ENCODE measurements at places on chromosomes 13 and 19.
A peak's percentile ranks its signal among the peaks of the same experiment; 100 is the strongest.

GRCh38 chr13:32530841-32531253 is 7.7 kb downstream of the N4BP2L2 start:
- DNase-seq: peak; percentile 49

- DNase-seq: no peak
Observed at GRCh38 chr19:1234051-1234954, 3.5 kb downstream of the CBARP start.

GRCh38 chr19:28487999-28488398 is 725.0 kb downstream of the UQCRFS1 start:
- DNase-seq: no peak

- no peak for DNase-seq
Observed at GRCh38 chr19:15244106-15244803, 12.0 kb upstream of the EPHX3 start.

DNA sequence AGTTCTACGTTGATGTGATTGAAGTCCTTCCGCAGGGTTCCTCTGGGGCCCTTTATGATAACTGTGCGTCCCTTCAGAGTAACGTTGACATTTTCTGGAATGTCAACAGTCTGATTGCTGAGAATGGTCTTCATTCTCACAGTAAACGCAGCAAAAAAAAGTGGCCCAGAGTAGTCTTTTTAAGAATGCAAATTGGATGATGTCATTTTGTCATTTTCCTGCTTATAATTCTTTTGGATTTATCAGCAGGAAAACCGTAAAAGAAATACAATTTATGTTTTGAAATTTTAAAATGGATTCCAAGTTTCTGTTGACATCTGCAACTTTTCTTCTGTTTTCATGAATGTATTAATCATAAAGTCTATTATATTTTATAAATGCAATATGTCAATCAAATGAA is 14.8 kb downstream of the URI1 start:
- no peak for DNase-seq

DNA sequence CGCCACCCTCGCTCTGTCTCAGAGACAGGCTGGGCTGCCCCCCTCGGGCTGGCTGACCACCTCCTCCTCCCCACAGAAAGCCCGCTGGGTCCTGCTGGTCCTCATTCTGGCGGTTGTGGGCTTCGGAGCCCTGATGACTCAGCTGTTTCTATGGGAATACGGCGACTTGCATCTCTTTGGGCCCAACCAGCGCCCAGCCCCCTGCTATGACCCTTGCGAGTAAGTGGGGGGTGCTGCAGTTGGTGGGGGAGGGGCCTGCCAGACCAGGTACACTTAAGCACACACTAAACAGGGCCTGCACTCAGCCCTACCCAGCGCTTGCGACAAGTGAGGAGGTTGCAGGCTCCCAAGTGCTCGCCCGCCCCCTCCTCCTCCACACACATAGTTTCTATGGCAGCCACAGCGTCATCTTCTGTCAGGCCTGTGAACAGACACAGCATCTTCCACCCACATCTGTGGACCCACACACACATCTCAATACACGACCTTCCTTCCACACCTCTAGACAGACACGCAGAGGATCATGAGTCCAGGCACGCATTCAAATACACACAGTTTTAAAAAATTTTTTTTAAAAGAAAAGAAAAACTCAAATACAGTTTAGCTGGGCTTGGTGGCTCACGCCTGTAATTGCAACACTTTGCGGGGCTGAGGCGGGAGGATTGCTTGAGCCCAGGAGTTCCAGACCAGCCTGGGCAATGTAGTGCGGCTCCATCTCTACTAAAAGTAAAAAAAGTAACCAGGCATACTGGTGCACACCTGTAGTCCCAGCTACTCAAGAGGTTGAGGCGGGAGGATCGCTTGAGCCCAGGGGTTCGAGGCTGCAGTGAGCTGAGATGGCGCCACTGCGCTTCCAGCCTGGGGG is 18.4 kb downstream of the PLD3 start:
- no peak for DNase-seq

- DNase-seq: no peak
Observed at GRCh38 chr13:23797276-23797903, 91.8 kb downstream of the MIPEP start.

DNA sequence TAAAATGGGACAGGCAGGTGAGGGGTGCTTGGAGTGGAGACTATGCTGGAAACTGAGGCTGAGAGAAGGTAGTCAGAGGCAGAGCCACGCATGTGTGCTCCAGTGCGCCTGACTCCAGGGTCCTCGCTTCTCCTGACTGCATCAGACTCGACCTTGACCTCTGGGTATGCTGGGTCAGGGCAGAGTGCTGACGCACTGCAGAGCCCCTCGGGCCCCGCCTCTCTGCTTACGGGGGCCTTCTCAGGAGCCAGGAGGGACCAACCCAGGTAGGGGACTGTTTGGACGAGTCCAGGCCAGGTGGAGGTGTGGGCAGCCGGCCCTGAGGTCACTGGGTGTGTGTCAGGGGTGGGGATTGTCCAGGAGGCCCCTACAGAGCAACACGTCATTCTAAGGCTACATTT is 22.9 kb upstream of the SLC7A10 start:
- DNase-seq: no peak

GRCh38 chr19:32969549-32969948 is 2.2 kb downstream of the CEP89 start:
- DNase-seq: no peak

GRCh38 chr13:101289764-101290163 is 126.5 kb downstream of the NALCN start:
- no peak for DNase-seq

- no peak for DNase-seq
Observed at GRCh38 chr19:47376589-47377144, 27.6 kb downstream of the DHX34 start.
